ENCODE measurements at places on chromosomes 1 and 21.

- no peak for DNase-seq
These were observed 124.7 kb upstream of the C1orf21 start for GRCh38 chr1:184262109-184262508.

DNA sequence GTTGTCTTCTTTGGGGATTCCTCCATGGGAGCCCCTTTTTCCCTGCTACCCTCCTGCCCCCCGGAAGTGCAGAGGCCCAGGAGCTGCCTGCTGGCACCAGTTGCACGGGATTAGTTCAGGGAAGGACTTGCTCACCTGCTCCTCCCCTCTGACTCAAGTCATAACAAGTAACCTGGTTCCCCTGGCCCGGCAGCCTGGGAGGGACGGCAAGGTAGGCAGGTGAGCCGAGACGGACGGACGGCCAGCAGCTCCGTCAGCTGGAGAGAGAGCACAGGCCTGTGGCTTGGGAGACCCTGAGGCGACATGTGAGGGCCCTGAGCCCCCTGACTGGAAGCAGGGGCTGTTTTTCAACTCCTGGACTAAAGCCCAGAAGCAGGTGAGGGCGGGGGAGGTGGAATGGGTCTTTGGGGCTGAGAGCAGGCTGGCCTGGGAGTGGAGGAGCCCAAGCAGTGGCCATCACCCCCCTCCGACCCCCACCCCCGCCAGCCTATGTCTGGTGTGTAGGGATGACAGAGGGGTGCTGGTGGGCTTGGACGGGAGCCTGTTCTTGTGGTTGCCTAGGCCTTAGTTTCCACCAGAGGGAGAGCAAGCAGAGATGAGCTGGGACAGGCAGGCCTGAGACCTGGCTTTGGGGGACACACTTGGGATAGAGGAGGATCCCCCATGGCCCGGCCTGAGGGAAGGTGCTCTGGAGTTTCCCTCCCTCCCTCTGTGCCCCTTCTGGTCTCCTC lies at the start of gene INAVA:
Gene INAVA, plus strand, starts transcription at position 189 of the 731 bp plus-strand sequence. CDS start 3,501 bp downstream, outside the sequence.
- DNase-seq, result no peak

GRCh38 chr21:46040707-46041106 lies 57.2 kb upstream of the COL6A2 start:
- no peak for DNase-seq

GRCh38 chr1:25763493-25763892 lies 36.5 kb upstream of the SELENON start:
- DNase-seq, result no peak

DNA sequence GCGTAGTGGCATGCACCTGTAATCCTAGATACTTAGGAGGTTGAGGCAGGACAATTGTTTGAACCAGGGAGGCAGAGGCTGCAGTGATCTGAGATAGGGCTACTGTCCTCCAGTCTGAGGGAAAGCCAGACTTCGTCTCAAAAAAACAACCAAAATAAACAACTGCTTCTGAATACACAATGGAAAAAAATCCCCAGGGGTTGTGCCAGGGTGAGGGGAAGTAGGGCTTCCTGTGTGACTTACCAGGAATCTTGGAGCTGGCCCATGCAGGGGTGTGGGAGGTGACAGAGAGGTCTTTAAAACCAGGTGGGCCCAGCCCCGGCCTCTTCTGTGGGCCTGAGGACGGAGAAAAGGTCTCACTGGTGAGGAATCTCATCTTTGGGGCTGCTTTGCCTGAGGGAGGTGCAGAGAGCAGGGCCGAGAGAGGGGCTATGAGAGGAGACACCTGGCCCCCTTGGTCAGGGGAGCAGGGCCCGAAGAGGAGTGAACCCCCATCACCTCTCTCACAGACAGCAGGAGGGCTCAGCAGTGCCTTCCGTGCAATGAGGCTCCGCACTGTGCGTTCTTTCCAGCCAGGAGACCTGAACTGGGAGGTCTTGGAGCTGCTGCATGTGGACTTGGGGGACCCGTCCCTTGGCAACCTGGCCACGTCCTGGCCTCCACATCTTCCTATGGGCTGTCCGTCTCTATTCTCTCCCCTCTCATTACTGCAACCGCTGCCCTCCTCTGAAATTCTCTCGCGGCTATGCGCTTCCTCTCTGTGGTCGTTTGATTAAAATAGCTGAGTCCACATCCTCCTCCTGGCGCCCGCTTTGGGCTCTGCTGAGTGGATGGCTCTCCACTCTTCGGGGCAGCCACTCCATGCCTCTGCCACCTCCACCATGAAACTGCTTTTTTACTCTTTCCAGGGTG lies 10.7 kb downstream of the PLA2G5 start:
- no peak for DNase-seq

- no peak for DNase-seq
These were observed 607 bp downstream of the BTG3 start for GRCh38 chr21:17612023-17612564.

GRCh38 chr1:10504249-10504648 lies 29.5 kb downstream of the PEX14 start:
- DNase-seq, result no peak

DNA sequence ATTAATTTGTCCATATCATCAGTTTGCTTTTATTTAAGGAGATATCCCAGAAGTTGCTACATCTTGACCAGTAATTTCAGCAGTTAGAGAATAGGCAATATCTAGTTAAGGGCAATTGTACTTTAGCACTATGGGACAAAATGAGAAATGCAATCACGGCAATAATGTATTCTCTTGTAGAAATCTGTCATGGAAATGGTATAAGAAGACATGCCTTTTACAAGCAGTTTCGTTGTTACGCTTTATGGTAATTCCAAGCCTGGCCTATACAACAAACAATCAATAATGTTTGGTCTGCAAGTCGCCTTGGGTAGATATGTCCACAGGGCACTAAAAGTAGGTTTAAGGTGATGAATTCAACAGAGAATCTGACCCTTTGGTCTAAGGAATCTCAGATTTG lies 1.2 kb upstream of the NOS1AP start:
- no peak for DNase-seq

DNA sequence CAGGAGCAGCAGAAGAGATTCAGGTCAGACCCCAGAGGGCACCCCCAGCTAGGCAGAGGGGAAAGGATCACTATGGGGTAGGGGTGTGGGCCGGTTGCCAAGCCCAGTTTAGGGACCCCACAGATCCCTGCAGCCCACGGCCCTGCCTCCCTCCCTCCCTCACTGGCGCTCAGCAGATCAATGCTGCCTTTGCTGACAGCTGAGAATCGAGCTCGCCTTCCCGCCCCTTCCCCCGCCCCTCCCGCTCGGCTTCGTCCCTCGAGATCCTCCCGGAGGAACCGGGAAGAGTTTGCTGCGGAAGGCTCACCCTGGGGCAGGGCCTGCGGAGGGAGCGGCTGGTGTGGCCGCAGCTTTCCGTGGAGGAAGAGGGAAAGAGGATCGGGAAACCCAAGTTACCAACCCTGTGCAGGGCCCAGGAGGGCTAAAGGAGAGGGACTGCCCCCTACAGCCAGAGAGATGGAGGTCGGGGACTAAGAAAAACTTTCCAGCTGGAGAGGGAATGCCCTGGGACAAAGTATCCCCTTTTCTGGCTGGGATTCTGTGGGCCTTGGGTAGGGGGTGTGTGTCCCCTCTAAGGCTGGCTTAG lies 1.1 kb upstream of the KCNQ4 start:
- no peak for DNase-seq

DNA sequence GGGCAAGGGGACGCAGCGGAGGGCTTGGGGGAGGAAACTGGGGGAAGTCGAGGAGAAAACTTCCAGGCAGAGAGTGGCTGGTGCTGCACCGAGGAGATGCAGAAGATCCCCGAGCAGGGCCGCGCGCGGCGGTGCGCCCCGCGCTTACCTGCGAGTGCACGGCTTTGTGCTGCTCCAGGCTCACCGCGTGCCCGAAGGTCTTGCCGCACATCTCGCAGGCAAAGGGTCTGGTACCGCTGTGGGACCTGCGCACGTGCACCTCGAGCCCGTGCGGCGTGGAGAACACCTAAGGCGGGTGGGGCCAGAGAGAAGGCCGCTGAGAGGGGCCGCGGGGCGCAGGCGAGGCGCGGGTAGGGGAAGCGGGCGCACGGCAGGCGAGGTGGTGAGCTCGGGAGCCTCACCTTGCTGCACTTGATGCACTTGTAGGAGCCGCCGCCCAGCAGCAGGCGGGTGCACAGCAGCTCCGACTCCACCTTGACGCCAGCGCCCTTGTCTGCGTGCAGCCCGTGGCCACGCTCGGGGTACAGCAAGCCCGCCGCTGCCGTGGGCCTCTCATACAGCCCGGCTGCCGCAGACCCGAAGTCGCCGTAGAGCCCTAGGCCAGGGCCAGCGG lies 6.4 kb downstream of the GFI1 start:
- DNase-seq, result no peak

GRCh38 chr1:227899141-227899819 lies 48.5 kb downstream of the WNT9A start:
- DNase-seq, result no peak

GRCh38 chr1:115980998-115981993 lies 5.0 kb downstream of the SLC22A15 start:
- no peak for DNase-seq

DNA sequence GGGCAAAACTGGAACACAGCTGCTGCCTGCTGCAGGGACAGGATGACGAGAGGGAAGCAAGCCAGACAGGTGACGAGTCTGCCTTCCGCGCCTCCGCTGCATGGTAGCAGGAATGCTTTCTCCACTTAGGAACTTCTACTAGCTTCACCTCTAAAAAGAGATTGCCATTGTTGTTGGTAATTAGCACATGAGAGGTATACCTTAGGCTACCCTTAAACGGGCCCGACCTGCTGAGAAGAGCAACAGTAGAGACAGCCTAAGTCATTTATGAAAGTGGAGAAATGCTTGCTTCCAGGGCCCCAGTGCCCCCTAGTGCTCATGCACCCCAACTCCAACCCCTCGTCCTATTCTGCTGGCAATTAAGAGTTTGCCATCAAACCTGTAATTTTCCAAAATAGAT lies 96.9 kb upstream of the AKT3 start:
- no peak for DNase-seq

DNA sequence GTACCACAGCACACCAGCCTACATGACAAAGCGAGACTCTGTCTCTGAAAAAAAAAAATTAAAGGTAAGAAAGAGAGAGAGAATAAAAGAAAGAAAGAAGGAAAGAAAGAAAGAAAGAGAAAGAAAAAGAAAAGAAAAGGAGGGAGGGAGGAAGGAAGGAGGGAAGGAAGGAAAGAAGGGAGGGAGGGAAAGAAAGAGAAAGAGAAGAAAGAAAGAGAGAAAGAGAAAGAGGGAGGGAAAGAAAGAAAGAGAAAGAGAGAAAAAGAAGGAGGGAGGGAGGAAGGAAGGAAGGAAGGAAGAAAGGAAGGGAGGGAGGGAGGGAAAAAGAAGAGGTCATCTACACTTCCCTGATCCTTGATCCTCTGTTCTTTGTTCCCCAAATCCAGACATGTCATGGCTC lies 104.8 kb upstream of the GJB5 start:
- no peak for DNase-seq

DNA sequence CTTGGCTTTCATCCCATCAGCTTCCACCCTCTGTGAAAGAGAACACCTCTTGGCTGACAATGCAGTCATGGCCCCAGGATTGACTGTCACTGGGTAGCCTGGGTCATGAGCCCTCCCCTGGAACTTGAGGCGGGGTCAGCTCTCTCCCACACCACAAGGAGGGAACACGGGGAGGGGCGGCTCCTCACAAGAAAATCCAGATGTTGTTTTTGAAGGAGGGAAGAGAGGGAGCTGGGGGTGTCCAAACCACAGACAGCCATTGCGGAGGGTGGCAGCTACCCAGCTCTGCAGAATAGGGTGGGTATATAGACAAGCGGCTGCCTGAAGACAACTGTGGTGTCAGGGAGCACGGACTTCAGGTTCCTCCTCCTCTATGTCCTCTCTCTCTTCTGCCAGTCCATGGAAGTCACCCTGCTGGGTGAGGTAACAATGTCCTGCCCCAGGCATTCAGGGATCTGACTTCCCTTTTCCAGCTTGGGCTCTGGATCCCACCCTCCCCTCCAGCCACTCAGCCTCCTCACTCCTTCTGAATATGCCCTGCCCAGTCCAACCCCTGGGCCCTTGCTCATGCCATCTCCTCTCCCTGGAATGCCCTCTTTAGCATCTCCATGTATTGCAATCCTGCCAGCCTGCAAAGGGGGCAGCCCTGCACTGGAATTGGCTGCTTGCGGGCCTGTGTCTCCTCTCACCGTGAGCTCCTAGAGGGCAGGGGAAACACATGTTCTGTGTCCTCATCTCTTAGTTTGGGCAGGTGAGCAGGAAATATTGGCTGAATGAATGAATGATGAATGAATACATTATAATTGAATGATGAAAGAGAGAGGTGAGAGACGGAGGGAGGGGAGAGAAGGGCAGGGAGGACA lies 60.9 kb upstream of the RUNX3 start:
- no peak for DNase-seq

DNA sequence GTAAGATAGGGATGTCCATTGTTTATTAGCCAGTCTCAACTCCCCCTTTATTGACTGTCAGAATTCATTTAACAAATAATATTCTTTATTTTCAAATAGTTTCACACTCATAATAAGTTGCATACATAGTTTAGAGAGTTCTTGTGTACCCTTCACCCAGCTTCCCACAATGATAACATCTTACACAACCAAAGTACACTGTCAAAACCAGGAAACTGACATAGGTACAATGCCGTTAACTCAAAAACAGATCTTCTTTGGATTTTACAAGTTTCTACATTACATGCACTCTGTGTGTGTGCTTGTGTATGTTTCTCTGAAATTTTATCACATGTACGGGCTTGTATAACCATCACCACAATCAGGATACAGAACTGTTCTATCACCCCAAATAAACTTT lies 64.4 kb upstream of the IFNLR1 start:
- DNase-seq, result no peak

DNA sequence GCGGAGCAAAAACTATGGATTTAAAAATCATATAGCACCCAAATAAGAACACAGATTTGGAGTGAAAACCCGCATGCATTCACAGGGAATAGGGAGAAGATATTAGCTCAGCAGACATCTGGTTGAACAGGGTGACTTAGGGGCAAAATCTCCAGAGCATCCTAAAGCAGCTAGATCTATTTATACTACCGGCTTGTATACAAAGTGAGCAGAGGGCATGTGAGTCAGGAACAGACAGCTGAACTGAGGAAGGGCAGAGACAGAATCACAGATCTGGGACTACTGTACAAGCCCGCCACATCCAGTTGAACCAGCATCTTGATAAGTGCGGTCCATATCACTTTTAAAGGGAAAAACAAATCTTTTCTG lies 35.2 kb upstream of the EXOSC10 start:
- no peak for DNase-seq

- no peak for DNase-seq
These were observed 73.7 kb downstream of the SPATA46 start for GRCh38 chr1:162303004-162303344.

DNA sequence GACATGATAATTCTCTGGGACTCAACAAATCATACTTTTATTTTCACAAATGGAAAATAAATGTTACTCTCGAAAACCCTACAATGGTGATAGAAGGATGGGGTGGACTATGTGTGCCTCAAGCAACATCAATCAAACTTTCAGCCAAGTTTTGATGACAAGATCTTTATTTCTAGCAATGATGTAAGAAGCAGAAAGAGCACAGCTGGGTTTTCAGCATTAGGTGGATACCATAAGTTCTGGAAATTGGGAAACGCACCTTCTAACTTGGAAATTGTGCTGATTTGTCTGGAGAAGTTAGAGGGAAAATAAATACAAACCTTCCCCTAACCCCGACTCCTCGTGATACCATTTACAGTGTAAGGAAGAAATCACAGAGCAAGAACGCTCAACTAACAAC lies 320.3 kb downstream of the PAPPA2 start:
- no peak for DNase-seq

GRCh38 chr1:170929835-170930554 lies 5.3 kb upstream of the MROH9 start:
- no peak for DNase-seq

- DNase-seq, result no peak
These were observed 511 bp upstream of the INPP5B start for GRCh38 chr1:37947364-37947763.

- DNase-seq, result no peak
These were observed 136.9 kb upstream of the L1TD1 start for GRCh38 chr1:62057641-62058290.
